ENCODE measurements at places on chromosomes 2 and 18.
A peak's percentile ranks its signal among the peaks of the same experiment; 100 is the strongest.

DNA sequence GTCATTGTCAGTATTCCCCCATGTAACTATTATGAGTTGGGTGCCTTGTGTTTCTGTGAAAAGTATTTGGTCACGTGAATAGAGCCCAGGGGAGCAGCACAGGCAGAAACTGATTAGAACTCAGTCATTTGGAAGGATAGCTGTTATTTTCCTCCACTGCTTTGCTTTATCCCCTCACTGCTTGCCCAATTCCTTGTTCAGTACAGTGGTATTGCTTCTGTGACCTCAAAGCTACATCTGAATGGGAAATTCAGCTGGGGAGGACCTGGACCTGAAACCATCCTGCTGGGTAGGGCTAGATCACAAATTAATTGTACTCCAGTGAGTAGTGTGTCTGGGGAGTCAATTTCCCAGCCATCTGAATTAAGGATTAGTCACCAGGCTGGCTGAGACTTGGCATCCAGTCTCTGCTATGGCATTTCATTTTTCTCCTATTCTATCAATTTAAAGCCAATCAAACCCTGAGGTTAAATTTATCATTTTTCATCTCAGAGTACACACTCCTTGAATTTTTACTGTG, 1231.6 kb upstream of the GYPC start:
- DNase-seq = no peak

DNA sequence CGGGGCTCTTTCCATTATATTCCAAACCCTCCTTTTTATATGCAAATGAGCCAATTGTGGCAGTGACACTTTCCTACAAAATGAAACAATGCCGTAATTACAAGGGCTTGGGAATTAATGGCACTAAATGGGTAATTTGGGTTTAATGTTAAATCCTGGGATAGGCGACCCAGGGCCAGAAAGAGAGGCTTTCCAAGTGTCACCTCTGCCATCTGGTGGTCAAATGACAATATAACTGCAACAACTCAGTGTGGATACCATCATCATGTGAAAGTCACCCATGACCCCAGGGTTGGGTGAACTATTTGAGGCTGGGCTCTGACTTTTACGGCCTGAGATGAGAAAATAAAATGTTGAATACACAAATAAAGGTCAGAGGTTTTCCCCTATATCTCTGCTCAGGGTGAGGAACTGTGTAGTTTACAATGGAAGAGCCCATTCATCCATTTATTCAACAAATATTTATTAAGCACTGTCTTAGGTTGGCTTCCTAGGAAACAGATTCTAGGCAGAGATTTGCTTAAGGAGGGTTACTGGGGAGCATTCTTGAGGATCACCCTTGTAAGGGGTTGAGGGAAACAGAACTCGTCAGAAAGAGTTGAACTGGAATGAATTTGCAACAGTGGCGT, 13.6 kb upstream of the THADA start:
- peak; percentile 34 for DNase-seq

DNA sequence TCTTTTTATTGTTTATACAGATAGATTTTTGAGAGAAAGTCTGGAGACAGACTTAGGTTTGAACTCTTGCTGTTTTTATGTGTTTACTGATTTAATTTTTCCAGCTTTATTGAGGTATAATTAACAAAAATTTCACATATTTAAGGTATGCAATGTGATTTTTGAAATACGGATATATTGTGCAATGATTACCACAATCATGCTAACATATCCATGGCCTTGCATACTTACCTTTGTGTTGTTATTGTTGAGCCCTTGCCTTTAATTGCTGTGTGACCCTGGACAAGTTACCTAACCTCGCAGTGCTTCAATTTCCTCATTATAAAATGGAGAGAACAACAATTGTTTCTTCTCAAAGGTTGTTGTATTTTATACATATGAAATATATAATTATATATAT, 13.9 kb upstream of the RBMS1 start:
- no peak for DNase-seq

- DNase-seq = no peak
Measured at GRCh38 chr2:146677280-146677679, 1167.5 kb upstream of the ACVR2A start.

- DNase-seq = no peak
Measured at GRCh38 chr18:3358310-3358709, 91.7 kb upstream of the TGIF1 start.

GRCh38 chr2:84686783-84687476, 170.6 kb downstream of the DNAH6 start:
- DNase-seq = no peak

GRCh38 chr2:176745543-176746200, 466.9 kb upstream of the HNRNPA3 start:
- DNase-seq = no peak

- no peak for DNase-seq
Measured at GRCh38 chr2:12549641-12550040, 167.1 kb upstream of the TRIB2 start.

- DNase-seq = no peak
Measured at GRCh38 chr18:13605901-13606300, 120.5 kb downstream of the FAM210A start.

GRCh38 chr2:33395655-33396249, 80.7 kb upstream of the RASGRP3 start:
- DNase-seq = no peak

DNA sequence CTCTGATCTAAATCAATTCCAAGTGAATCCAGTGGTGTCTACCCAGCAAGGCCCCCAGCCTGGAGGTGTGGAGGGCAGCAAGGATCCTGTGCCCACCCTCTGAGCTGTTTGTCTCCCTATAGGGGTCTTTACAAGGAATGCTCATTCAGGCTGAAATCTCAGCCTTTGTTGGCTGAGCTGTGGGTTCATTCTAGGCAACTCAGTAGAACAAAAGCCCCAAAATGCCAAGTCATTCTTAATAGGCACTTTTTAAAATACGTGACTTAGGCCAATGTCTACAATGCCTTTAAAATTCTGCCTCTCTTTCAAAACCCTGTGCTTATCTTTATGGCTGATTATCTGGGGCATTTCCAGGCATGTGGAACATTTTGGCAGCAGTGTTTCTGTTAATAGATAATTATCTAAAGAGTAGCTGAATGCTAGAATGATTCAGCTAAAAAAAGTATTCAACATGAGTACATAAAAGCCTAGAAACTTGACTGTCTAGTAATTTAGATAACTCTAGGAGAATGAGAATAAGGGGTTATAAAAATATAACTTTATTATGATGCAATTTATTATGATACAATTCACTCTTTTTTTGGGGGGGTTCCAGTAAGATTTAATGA, 7.4 kb downstream of the UGT1A6 start:
- no peak for DNase-seq

GRCh38 chr2:241226723-241227572, 38.5 kb downstream of the ANO7 start:
- no peak for DNase-seq

- DNase-seq = no peak
Measured at GRCh38 chr2:241999184-241999583, 129.7 kb downstream of the RTP5 start.

DNA sequence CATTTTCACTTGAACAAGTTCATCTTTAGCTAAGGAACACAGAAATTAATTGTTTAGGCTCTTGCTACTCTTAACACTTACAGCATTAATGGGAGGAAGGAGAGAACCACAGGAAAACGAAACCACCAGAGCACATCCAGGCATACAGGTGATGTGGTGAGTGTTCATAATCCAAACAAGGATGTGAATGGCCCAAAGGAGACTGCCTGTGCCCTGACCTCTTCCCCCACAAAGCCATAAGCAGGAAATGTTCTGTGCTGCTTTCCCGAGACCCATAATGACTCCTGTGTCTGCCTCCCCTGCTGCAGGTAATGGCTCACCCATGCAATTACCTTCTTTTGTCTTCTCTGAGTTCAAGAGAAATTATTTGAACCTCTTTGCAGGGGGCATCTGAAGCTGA, 295.9 kb upstream of the LINC00305 start:
- no peak for DNase-seq

DNA sequence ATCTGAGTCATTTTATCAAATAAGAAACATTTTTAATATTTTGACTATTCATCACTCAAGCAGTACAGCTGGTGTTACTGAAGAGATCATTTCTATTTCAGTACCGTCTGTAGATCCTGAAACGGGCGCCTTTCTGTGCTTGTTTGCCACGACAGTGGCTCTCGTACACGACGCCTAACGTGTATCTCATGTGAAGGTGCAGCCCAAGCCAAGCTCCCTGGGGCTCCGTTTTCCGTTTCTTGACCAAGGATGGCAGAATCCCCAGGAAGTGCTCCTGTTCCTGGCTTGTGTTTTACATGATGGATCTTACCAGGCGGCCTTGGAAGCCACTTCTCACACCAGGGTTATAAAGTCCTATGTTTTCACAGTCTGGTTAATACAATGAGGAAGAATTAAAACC, 320.6 kb downstream of the GBX2 start:
- no peak for DNase-seq

- DNase-seq = no peak
Measured at GRCh38 chr2:174012347-174013314, 47.5 kb upstream of the SP3 start.

- no peak for DNase-seq
Measured at GRCh38 chr2:108612153-108612513, 77.9 kb downstream of the LIMS1 start.

DNA sequence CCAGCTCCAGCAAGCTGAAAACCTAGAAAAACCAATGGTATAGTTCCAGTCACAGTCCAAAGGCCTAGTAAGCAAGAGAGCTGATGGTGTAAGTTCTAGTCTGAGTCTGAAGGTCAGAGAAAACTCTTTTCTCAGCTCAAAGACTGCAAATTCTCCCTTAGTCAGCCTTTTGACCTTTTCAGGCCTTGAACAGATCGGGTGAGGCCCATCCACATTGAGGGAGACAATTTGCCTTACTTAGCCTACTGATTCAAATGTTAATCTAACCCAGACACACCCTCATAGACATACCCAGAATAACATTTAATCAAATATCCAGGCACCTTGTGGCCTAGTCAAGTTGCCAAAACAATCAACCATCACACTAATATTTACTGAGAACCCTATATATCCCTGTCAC, 110.8 kb upstream of the KCNJ3 start:
- DNase-seq = no peak

GRCh38 chr2:191676790-191677645, 918 bp upstream of the NABP1 start:
- DNase-seq = peak; percentile 27

DNA sequence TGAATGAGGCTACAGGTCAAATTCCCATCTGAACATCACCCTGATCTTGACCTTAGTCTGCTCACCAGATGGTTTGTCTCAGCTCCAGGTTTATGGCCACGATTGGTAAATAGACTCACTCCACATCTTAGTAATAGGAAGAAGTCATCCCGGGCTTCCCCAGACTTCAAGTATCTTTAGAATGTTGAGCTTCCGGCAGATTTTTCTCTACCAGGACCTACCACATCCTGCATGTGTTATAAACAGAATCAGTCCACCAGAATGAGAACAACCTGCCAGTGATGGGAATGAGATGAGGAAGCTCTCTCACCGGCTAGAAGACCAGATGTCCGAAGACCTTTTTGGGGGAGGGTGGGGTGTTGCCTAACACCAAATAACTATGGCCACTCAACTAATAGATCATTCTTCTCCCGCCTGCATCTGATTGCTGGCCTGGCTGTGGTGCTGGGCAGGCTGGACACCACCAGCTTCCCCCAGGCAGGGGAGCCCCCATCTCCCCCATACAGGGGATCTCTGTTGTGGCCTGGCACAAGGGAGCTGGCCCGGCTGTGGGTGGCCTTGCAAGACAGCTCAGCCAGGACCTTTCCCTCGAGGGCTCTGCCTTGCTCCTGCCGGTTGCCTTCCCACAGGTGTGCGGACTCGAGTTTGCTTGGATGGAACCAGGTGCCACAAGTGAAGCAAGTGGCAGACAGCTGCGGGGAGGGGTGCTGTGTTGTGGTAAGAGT, 88.5 kb downstream of the SH3RF3 start:
- no peak for DNase-seq

- no peak for DNase-seq
Measured at GRCh38 chr18:45930963-45931362, 36.2 kb downstream of the EPG5 start.

GRCh38 chr2:18927525-18928232, 338.3 kb upstream of the NT5C1B start:
- no peak for DNase-seq

- DNase-seq = no peak
Measured at GRCh38 chr18:36903215-36903928, 74.4 kb downstream of the KIAA1328 start.

DNA sequence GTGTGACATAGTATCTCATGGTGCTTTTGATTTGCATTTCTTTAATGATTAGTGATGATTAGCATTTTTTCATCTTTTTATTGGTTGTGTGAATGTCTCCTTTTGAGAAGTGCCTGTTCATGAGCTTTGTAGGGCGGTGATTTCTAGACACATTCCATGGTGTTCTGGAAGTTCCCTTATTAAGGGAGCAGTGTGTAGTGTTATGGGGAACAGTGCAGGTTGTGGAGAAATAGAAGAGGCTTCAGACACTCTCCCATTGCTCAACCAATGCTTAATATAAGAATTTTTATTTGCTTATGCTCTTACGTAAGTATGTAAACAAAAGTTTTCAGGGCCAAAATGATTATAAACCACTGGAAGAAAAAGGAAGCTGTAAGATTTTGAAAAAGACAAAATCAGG, 34.7 kb downstream of the MMADHC start:
- DNase-seq = no peak

DNA sequence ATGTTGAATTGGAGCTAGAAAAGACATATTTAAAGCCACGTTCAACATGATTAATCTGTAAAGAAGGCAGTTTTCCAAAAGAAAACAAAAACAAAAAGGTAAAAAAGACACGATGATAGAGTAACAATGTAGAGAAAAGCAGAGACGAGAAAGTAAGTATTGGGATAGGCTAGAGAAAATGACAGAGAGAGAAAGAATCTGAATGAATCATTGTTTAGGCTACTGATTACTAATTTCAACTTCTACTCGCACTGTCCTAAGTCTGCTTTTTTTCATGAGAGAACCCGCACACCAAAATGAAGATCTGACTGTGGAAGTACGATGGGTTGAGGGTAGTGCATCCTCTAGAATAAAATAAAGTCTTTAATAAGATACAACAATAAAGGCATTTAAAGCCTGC, 1599.2 kb upstream of the TMEFF2 start:
- no peak for DNase-seq

- DNase-seq = no peak
Measured at GRCh38 chr2:158714420-158714819, 80.7 kb upstream of the DAPL1 start.

- DNase-seq = no peak
Measured at GRCh38 chr18:31723639-31723989, 37.1 kb downstream of the SLC25A52 start.

GRCh38 chr2:31729442-31730092, 148.8 kb upstream of the SRD5A2 start:
- no peak for DNase-seq

GRCh38 chr18:36533446-36534153, 236.1 kb downstream of the FHOD3 start:
- no peak for DNase-seq

GRCh38 chr2:171531836-171532450, 9.7 kb downstream of the CYBRD1 start:
- DNase-seq = no peak

- no peak for DNase-seq
Measured at GRCh38 chr2:7121851-7122250, 204.6 kb downstream of the RNF144A start.

- DNase-seq = no peak
Measured at GRCh38 chr18:11047156-11047555, 102.2 kb downstream of the PIEZO2 start.

Measured in NCI-H774 (cell line).